Stimulated activated CD4-positive, alpha-beta T cell treated with anti-CD3 and anti-CD28 coated beads, Interleukin-4, amount 100 ng/mL, for 24 hours (primary cell): ENCODE measurements at places on chromosomes 12 and 14.

DNA sequence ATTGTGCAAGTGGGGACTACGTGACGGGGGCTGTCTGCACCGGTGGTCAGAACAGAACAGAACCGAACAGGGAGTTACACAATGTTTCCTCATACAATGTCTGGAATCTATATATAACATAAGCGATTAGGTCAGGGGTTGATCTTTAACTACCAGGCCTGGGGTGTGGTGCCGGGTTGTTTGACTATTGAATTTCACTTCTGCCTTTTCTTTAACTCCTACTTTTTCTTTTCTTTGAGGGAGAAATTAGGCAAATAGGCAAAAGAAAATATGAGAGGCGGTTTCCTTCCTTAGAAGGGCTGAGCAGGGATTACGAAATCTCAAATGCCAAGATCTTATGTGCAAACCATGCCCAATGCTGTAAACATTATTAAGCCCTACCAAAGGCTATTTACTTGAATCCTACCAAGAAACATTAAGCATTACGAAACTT is 140.3 kb downstream of the SLC38A6 start:
- no peak for DNase-seq

DNA sequence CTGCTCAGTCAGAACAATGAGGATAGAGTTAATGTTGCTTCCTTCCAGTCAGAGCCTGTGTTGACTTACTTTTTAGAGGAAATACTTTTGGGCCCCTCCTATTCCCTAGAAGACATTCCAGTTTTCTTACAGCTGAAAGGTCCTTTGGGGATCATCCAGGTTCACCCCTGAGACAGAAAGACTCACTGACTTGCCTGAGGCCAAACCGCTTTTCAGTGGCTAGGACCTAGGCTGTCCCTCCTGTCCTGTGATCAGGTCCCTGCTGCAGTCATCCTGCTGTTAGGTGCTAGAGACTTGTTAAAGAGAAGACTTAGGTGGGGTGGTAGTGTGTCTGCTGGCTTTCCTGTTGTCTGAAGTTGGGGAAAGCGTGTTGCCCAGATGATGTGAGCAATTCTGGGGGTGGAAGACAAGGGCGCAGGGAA is 39.6 kb downstream of the SUSD6 start:
- no peak for DNase-seq

DNA sequence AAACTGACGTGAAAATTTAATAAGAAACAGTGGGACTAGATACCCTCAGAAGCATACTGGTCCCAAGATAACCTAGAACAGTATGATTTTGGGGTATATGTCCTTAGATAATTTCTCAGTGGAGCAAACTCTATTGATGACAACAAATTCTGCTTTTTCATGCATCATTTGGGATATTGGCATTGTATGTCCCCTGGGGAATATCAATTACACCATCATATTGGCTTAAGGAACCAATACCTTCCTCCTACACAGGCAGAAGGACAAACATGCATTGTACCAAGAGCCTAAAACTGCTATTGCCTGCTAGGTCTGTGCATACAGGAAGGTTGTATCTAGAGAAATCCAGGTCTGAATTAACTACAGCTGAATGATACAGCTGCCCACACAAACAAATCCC is 17.6 kb upstream of the CDH24 start:
- DNase-seq, result no peak

- peak; percentile 54 for DNase-seq
Observed at GRCh38 chr12:107368586-107368985, 275.2 kb upstream of the CRY1 start.

GRCh38 chr12:50514526-50515276 is 9.9 kb downstream of the DIP2B start:
- no peak for DNase-seq

DNA sequence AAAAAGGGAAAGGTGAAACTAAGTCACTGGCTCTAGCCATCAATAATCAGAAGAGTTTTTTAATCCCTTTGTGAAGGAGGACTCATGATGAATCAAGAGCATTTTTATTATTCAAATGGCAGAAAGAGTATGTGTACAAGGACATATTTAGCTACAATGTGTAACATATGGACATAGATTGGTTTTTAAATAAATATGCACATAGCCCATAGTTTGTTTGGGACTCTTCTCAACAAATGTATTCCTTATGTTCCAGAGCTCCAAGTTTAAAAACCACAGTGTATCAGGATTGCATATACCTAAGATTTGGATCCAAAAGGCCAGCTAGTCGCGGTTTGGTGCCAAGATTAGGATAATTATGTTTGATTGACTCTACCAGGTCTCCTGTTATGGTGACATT is 104.2 kb downstream of the C12orf50 start:
- DNase-seq, result no peak

DNA sequence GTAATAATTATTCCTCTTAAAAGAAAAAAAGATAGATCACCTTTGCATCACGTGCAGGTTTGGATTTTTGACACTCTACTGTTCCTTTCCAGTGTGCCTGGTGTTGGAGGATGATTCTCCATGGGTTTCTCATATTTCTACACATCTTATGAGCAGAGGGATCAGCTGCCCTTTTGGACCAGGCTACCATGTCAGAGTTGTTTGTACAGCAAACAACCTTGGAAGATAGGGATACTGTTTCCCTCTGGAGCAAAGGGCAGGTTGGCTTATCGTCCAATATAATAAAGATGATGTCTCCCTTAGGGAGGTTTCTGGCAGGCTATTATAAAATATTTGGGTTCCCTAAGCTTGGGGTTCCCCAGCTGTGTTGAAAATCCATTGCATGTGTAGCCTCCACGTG is 42.1 kb downstream of the DAO start:
- DNase-seq, result no peak

GRCh38 chr12:72679147-72679757 is 407.1 kb downstream of the TRHDE start:
- no peak for DNase-seq

- DNase-seq, result no peak
Observed at GRCh38 chr12:110861729-110862128, 14.9 kb downstream of the CCDC63 start.

DNA sequence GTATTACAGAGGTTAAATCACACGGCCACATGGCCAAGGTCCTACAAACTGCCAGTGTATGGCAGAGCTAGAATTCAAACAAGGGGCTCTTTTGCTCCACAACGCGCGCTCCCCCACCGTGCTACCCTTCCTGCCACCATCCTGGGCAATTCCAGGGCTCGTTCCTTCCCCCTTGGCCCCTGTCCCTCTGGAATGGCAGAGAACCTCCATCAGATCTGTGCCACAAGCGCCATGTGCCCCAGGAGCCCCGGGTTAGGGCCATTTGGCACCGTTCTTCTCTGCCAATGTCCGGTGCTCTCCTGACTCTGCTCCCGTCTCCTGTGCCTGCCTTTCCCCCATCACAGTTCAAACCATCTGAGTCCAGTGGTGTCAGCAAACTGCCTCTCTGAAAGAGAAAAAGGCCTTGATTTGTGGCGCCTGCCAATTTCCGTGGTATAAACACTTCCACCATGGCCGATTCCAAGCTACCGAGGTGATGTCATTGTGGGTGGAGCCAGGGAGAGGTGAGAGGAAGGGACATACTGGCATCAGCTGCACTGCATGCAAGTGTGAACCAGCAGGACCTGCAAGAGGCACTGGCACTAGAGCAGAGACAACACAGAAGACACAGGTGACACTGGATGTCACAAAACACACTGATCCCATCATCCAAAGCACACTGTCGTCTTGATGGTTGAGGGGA is 163.1 kb downstream of the CALM1 start:
- DNase-seq, result no peak

DNA sequence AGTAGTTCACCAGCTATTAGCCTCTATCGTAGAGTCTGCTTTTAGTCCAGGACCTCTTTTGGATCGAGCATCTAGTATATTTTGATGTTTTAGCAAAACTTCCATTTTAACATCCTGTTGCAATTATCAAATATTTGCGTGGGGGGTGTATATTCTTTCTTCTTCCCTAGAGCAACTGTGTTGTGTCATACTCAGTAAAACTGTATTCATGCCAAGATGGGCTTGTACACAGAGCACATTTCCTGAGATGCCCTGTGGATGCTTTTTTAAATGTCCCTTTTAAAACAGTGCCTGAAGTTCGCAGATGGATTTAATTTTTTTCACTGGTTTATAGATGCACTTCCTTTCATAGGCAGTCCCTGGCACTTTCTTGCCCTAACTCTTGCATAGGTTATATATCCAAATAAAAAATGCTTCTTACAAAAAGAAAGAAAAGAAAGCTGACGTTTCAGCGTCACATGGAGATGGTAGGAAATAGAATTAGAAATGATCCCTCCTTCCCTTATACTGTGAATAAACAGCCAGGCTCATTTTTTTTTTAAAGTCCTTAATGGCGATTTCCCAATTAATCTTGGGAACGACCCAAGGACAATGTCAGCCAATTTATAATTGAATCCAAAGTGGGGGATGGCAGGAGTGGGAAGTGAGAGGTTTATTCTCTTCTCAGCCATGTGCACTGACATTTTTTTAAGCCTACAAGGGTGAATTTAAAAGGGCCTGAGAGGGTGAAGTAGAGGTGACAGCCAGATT is 247.0 kb downstream of the SLC41A2 start:
- no peak for DNase-seq

GRCh38 chr14:94132285-94132887 is 3.0 kb upstream of the IFI27L2 start:
- peak; percentile 73 for DNase-seq

DNA sequence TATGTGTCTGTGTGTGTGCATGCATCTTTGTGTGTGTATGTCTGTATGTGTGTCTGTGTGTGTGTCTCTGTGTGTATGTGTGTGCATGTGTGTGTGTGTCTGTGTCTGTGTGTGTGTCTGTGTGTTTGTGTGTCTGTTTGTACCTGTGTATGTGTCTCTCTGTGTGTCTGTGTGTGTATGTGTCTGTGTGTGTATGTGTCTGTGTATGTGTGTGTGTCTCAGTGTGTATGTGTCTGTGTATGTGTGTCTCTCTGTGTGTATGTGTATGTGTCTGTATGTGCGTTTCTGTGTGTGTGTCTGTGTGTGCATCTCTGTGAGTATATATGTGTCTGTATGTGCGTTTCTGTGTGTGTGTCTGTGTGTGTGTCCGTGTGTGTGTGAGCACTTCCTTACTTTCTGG is 39.6 kb upstream of the SMOC1 start:
- no peak for DNase-seq

DNA sequence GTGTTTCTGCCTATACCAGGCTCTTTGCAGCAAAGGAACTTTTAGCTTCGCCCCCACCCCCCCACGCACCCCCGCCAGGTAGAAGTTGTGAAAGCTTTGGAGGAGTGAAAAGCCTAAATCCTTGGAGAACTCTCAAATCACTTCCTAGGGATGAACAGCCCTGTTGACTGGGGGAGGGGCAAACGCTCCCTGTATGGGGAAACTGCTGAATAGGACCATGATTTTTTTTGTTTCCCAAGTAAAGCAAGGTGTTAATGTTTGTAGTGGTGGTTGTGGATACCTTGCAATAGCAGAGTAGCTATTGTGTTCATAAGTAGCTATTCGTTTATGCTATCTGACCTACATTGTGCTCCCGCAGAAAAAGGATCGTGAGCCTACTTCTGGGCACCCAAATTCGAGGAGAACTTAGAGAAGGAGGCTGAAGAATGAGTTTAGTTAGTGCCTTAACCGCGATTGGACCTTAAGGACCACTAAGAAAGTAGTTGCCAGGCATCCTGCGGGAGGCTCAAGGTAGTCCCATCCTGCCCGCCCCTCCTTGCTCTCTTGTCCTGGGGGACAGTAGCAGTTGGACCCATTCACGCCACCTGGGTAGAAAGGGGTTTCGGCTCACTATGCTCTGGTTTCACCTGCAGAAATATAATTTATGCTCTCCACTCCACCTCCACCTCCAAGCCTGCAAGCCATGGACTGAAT is 901 bp upstream of the NFKBIA start:
- no peak for DNase-seq

GRCh38 chr12:12542964-12543363 is 19.7 kb downstream of the DUSP16 start:
- DNase-seq, result no peak

- no peak for DNase-seq
Observed at GRCh38 chr14:102275866-102276265, 29.1 kb downstream of the MOK start.

DNA sequence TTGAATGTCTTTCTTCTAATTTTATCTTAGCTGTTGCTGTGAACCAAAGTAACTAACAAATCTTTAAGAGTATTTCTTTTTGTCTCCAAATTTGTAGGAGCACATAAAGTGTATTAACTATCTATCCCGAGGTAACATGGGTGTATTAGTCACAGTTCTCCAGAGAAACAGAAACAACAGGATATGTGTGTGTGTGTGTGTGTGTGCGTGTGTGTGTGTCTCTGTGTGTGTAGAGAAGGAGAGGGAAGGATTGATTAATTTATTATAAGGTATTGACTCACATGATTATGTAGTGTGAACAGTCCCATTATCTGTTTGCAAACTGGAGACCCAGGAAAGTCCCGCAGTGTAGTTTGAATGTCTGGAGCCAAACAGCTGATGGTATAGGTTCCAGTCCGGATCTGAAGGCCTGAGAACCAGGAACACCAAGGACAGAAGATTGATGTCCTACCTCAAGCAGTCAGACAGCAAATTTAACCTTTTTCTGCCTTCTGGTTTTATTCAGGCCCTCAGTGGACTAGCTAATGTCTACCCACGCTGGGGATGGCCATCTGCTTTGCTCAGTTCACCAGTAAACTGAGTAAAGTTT is 14.4 kb downstream of the G2E3 start:
- no peak for DNase-seq

- DNase-seq, result no peak
Observed at GRCh38 chr12:573232-573631, 90.0 kb downstream of the NINJ2 start.

GRCh38 chr12:9049520-9050133 is 60.3 kb downstream of the KLRG1 start:
- peak; percentile 42 for DNase-seq

DNA sequence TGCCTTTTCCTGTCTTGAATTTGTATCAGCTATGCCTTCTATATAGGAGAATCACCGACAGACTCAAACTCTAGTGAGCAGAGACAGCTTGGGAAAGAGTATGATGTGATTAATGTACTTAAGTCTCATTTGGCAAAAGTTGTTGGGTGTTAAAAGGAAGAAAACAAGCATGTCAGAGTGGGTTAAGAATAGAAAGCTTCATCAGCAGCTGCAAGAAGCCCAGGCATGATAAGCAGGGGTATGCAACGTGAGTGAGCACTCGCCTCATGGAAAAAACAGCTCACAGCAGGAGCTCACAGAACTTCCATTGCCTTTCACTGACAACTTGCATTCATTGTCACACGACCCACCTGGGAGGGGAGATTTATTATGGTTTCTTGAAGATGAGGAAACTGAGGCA is 35.9 kb upstream of the WNK1 start:
- DNase-seq, result peak; percentile 66

- DNase-seq, result no peak
Observed at GRCh38 chr12:9590441-9590840, 17.3 kb downstream of the KLRB1 start.

- no peak for DNase-seq
Observed at GRCh38 chr12:95083938-95084337, 10.5 kb upstream of the NR2C1 start.

- DNase-seq, result no peak
Observed at GRCh38 chr12:4471256-4471655, 25.6 kb upstream of the FGF6 start.

GRCh38 chr14:44798386-44799242 is 163.1 kb downstream of the KLHL28 start:
- no peak for DNase-seq
